ENCODE measurements at places on chromosomes 3 and 15. TPM values are rescaled to one million over a fixed set of nuclear protein-coding genes. Genes with fewer than 3 reads are reported as not detected.

DNA sequence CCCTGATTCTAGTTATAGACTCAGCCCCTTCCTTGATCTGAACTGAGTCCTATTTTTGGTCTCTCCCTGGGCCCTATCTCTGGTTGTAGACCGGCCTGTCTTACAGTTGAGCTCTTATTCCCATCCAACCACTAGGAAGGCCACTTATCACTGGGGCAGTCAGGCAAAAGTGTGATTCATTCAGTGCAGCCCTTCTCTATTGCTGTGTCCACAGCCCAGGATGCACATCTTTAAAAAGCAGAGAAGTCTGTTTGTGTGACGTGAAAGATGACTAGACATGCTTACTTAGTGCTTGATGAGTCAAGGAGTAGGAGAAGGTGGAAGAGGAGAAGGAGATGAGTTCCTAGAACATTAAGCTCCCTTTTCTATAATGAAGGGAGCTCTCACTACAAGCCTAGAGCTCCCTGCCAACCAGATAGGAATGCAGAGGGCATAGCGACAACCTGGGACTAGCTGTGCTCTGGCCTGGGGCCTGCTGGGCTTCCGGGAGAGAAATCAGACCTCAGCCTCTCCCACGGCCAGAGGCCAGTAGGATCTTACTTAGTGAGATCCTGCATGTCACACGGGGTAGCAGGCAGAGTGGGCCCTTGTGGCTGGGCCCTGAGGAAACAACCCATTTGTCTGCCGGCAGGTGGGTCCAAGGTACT, 25.7 kb downstream of the INSYN1 start:
- no peak for DNase-seq

GRCh38 chr3:188113756-188114155, 40.2 kb upstream of the LPP start:
- DNase-seq: no peak

GRCh38 chr15:83319771-83320170, 35.3 kb upstream of the BNC1 start:
- no peak for DNase-seq

Gene PAQR9
- not detected for total RNA-seq

Gene IL12A
- not detected for total RNA-seq

All from osteocyte (in vitro differentiated cells).